ENCODE measurements at places on chromosomes 1 and 21.

GRCh38 chr1:48021792-48022191 is 24.6 kb upstream of the TRABD2B start:
- no peak for DNase-seq

DNA sequence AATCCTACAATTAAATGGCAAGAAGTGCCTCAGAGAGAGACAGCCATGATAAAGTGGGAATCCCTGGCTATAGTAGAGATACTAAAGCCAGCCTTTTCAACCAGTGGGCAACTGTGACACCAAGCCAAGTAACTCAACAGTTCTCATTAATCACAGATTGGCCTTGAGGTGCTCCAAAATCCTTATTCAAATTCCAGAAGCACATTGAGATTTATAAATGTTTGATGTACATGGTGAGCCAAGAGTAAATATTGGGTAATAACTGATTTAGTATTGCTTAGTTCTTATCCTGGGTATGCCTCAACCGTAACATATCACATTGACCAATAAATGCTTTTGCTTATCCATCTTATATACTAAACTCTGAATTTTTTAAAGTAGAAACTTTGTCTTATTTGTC is 17.1 kb downstream of the HAO2 start:
- no peak for DNase-seq

DNA sequence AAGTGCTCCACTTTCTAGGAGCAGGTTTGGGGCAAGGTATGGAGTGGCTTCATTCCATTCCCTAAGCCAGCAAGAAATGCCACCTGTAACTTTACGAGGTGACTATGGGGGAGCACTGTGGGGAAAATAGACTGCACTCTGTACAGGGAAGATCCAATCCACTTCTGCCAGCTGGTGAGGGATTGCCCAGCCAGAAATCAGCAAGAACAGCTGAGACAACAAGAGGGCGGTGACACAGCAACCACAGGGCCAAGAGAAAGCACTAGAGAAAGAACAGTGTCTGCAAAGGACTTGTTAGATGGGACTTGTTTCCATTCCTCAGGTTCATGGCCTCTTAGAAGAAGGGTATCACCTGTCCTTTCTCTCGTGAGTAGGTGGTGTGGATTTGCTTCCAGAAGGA is 19.6 kb downstream of the CAPN8 start:
- DNase-seq, result no peak

GRCh38 chr1:51729156-51729823 is 112.4 kb downstream of the OSBPL9 start:
- DNase-seq, result peak; percentile 87
